Urothelium cell line (cell line): ENCODE measurements at places on chromosomes 6 and 20.

DNA sequence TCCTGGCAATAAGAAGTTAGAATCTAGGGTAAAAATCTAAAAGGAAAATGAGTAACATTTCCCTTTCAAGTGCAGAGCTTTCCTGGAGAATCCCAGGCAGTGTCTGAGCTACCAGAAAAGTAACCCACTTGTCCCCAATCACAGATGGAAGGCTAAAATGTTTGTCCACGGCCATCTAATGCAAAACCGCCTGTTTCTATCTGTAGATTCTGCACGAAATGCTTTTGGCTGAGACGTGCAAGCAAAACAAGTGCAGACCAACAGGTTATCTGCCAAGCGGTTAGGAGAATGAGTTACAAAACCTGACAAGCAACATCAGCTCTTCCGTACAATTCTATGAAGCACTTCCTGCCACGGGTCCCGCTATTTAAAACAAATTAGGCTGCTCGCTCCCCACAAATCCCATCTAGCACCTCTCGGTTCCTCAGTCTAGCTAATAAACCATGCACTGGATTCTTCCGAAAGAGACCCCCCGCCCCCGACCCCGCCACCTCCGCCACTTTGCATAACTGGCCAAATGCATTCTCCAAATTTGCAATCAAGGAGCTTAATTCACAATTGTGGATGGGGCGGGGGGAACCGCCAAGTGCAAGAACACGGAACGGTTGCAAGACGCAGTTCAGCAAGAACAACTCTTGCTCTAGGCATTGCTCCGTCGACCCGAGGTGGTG is 1.4 kb downstream of the ELOVL5 start:
- no peak for DNase-seq

DNA sequence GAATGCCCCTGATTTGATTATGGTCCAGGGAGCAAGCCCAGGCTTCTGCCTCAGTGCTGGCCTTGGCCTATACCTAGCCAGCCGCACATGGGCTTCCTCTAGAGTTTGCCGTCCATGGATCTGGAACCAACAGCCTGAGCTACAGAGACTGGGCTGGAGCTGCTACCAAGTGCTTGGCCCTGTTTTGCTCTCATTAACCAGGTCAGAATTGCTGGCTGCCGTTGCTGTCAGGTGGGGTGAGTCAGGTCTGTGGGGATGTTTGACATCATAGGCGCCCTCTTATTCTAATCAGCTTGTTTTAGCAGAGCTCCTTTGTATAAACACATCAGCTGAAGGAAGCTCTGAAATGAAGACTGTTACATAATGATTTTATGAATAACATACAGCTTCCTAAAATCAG is 83.1 kb upstream of the PHACTR2 start:
- DNase-seq: no peak

- DNase-seq: peak; percentile 55
Observed at GRCh38 chr6:163793011-163793983, 378.8 kb downstream of the QKI start.

DNA sequence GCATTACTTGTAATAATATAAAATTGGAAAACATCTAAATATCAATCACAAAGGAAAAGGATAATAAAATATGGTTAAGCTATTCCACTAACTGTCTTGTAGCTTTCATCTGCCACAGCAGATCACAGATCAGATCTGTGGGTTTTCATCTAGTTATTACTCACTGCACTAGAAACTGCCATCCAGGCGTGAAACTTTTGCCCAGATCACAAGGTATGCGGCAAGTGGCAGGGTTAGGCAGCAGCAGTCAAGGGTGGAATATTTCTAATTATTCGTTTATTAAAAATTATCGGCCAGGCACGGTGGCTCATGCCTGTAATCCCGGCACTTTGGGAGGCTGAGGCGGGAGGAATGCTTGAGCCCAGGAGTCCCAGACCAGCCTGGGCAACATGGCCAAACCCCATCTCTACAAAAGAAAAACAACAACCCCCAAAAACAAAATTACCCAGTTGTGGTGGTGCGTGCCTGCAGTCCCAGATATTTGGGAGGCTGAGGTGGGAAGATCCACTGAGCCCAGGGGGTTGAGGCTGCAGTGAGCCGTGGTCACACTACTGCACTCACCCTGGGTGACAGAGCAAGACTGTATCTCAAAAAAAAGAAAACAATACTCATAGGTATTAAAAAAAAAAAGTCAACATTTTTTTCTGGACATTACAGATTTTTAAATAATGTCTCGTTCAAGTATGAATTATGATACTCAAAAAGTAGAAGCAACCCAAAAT is 32.1 kb downstream of the BEND3 start:
- DNase-seq: no peak

GRCh38 chr6:169277619-169278018 is 24.0 kb upstream of the THBS2 start:
- DNase-seq: no peak
